Thoracic aorta (tissue), 2 donors: ENCODE measurements at places on chromosomes 5 and 9. TPM values are rescaled to one million over a fixed set of nuclear protein-coding genes. Genes with fewer than 3 reads are reported as not detected.

Gene C9orf43
- 0.85 TPM for total RNA-seq

Gene ANKRD34B
- total RNA-seq, result not detected

Gene LHX6
- total RNA-seq, result 5.0 TPM

Gene RASEF
- 6.6 TPM for total RNA-seq

Gene OR1J2
- not detected for total RNA-seq

- no peak for DNase-seq
Observed at GRCh38 chr5:60945813-60946187, 795 bp downstream of the NDUFAF2 start.

DNA sequence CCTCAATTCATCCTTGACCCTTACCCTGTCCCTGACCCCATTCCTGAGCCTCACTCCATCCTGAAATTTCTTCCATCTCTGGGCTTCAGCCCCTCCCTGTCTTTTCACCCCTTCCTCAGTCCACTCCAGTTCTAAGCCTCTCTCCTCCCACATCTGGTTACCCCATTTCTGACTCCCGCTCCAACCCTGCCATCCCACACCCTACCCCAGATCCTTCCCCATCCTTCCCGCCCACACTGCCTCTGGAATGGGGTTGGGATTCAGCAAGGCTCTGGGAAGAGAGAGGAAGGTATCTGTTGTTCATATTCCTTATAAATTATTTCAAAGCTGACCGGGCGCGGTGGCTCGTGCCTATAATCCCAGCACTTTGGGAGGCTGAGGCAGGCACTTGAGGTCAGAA lies 29.9 kb upstream of the MVB12B start:
- no peak for DNase-seq

DNA sequence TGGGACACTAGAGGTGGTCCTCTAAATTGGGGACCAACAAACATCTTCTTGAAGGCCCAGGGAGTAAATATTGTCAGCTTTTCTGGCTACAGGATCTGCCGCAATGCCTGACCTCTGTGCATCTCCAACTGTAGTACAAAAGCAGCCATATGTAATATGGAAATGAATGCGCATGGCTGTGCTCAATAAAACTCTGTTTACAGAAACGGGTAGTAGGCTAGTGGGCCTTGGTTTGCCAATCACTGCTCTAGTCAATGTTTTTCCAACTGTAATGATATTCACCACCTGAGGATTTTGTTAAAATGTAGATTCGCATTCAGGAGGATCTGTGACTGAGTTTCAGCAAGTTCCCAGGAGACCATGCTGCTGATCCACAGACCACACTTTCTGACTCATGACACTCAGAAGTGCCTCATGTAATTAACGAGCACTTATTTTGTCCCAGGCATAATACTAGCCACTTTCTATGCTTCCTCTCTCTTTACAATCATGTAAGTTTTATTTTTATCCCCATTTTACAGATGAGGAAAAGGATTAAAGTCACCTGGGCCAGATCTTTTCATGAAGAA lies 96.9 kb downstream of the MED27 start:
- DNase-seq, result no peak

DNA sequence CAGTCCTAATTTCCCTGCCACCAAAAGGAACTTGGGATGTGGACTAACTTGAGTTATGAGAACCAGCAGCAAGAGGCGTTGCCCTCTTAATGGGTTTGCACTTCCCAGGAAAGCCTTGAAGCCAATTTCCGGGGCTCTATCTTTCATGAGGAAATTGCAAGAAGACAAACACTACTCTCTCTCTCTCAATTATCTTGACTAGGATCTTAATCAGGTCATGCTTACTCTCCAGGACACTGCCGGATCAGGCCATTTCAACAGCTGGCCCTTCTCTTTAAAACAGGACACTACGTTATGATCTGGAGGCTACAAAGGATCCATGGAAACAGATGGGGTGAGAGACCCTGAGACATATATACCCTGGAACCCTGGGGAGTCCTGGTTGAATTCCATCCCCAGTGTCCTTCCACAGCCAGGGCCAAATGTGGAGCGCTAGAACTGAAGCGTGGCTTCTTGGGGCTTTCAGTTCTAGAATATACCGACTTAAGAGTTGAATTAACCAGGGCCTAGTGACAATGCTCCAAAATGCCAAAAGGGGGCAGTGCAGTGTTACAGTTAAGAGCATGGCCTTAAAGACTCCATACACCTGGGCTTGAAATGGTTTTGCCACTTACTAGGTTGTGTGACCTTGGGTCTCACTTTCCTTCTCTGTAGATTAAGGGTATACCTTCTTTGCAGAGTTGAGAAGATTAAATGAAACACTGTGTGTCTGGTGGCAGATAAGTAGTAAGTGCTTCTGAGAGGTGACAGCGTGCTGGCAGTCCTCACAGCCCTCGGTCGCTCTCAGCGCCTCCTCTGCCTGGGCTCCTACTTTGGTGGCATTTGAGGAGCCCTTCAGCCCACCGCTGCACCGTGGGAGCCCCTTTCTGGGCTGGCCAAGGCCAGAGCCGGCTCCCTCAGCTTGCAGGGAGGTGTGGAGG lies 21.1 kb downstream of the FAM219A start:
- DNase-seq, result no peak

- DNase-seq, result no peak
Observed at GRCh38 chr5:150069672-150070627, 16.4 kb downstream of the CSF1R start.

GRCh38 chr9:16205455-16205854 lies 652.6 kb downstream of the CCDC171 start:
- DNase-seq, result no peak
